ENCODE measurements at places on chromosomes 12 and 14.
A peak's percentile ranks its signal among the peaks of the same experiment; 100 is the strongest.

DNA sequence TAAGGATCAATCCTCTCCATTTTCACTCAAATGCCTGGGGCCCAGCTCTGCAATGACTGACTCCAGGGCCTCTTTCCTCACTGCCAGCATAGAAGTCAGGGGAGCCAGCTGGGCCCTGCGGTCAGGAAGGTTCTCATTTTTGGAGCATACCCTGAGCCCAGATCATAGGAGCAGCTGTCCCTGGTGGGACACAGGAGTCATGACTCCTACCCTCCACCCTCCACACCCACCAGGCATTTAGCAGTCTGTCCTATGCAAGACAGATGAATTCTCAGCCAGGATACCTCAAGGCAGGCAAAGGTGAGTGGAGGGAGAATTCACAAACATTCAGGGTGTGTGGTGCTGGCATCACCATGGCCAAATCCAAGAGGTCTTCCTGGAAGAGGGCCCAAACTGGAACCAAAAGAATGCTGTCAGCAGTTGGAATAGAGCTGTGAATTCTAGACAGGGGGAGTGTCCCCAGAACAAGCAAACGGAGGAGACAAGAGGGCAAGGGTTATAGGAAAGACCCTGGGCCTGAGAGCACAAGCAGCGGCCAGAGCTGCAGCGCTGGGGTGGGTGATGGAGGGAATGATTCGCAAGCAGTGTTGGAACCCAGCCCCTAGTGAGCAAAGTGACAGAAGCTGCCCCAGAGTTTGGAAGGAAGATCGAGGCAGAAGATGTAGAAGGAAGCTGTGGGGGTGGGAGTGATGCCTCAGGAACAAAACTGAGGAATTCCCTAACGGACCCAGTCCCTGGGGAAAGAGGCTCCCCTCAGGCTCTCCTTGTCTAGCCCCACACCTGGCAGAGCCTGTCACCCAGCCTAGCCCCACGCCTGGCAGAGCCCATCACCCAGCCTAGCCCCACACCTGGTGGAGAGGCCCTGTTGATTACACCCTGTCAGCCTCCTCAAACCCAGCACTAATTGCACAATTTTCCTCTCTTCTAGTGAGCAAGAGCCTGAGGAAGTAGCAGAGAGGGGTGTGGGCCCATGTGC, 4.5 kb upstream of the REM2 start:
- no peak for DNase-seq

DNA sequence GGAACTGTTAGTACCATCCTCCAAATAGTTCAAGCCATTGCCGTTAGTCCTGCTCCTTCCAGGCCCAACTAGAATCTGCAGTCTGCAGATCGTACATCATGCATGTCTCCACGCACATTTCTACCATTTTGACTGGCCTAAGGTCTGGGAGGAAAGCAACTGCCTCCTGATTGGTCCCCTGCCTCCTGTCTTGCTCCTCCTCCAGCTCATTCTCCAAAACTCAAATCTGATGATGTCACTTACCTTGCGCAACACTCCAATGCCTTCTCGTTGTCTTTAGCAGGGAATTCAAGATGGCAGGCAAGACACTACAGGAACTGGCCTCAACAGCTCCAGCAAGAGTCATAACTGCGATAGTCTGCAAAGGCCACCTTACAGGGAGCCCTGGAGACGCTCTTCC, 9.7 kb upstream of the HCAR1 start:
- DNase-seq = no peak

DNA sequence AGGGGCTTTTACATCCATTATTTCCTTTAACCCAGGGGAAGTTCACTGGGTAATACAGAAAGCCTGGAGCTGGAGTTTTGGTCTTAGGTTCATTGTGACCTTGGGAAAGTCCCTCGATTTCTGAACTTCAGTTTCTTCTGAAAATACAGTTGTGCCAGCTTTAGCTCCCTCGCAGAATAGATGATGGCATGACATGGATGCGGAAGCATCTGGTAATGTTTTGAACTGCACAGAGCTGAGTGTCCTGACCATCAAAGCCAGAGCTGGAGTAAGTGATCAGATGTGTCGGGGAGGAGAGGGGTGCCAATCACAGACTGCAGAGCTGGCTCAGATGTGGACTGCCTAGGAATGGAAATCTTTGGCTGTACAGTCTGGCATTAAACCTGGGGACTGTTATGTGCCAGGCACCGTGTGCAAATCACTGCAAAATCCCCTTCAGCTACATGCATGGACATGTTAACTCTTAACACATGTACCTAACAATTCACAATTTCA, 180.9 kb downstream of the ETV6 start:
- no peak for DNase-seq

DNA sequence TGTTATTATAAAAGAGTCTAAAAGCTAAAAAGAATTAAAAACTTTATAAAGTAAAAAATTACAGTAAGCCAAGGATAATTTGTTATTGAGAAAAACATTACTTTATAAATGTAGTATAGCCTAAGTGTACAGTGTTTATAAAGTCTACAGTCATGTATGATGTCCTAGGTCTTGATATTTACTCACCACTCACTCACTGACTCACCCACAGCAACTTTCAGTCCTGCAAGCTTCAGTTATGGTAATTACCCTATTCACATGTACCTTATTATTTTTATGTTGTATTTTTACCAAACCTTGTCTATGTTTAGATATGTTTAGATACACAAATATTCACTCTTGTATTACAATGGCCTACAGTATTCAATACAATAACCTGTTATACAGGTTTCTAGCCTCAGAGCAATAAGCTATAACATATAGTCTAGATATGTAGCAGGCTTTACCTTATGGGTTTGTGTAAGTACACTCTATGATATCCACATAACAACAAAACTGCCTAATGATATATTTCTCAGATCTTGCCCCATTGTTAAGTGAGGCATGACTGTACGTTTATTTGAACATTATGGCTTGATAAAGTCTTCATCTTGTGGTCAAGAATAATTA, 113.7 kb upstream of the KITLG start:
- DNase-seq = peak; percentile 37

DNA sequence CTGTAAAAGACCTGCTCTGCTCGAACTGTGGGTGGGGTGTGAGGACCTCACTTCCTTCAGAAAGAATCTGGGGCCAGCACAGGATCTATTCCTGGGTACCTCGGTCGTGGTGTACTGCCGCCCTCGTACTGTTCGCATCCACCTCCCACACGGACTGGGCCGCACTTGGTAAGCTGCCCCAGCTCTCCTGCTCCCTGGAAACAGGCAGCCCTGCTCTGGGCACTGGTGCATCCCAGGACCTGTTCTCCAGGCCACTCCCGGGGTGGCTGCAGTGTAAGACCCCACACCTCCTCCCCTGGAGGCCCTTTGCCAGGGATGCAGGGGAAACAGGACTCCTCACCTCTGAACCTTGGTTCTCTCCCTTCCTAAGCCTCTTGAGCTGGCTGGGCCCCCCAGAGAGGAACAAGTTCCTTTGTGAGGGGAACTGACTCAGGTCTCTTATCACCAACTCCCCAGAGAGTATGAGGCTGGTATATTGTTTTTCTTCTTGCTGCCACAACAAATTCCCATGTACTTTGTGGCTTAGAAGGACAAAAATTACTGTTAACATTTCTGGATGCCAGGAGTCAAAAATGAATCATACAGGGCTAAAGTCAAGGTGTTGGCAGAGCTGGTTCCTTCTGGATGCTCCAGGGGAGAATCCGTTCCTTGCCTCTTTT, 276.5 kb downstream of the NUAK1 start:
- no peak for DNase-seq

- DNase-seq = no peak
Observed at GRCh38 chr14:60945984-60946383, 34.9 kb downstream of the TRMT5 start.

DNA sequence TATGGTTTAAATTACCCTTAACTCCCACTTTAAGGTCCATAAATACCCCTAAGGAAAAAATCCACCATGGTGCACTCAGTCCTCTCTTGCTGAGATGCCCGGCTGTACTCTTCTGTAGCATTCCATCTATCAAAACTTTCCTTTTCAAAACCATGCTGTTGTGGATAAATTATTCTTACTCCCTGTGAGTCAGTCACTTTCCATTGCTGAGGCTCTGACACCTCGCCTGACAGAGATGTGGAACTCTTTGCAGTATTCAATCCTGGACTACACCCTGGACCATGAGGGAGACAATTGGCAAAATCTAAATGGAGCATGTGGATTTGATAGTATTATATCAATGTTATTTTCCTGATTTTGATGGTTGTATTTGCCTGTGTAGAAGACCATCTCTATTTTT, 49.1 kb downstream of the AVPR1A start:
- no peak for DNase-seq

DNA sequence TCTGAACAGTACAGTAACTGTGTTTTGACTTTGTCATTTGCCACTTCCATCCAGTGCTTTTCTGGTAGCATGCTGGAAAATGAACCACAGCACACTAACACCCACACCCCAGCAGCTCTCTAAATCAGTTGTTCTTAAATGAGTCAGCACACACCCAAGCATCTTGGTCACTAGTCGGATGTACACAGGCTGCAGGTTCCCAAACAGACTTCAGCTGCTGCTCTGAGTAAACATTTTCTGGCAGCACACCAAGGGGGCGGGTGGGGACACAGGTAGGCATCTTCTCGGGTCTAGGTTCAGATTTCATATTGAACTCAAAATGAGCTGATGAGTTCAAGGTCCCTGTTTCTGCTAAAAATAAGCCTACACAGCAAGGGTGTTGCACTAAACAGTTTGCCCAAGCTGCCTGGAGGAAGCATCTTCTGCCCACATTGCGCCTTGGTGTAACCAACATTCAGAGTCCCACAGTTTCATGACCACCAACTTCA, 39.8 kb downstream of the IFNG start:
- no peak for DNase-seq

GRCh38 chr12:132593521-132593920, 16.9 kb downstream of the LRCOL1 start:
- DNase-seq = no peak

GRCh38 chr14:87430810-87431209, 562.2 kb downstream of the GALC start:
- DNase-seq = peak; percentile 88

DNA sequence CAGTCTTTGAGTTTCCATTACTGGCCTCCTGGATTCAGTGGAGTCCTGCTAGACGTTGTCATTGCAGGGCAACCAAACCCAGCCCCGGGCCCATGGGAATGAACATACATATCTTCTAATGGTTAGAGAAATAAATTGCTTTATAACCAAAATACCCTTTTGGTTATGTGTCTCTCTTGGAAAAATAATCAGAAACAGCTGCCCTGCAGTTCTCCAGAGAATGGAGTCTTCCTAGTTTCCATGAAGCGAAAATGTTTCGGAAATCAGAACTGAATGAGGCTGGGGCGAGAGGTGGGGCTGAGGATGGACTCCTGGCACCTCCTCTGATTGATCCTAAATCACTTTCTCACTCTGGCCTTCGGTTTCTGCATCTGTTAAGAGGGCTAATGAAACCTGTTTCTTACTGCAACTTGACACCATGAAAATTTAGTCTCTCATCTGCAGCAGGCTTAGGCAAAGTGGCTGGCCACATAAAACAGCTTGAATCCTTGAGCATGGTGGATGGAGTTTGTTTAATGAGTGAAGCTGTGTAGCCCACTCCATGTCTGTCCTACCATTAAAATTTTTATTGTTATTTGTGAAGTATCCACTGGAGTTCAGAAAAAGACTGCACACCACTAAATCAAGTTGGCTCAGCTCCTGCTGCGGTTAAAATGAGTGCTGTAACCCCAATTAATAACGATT, 198.9 kb downstream of the CACNA1C start:
- no peak for DNase-seq

DNA sequence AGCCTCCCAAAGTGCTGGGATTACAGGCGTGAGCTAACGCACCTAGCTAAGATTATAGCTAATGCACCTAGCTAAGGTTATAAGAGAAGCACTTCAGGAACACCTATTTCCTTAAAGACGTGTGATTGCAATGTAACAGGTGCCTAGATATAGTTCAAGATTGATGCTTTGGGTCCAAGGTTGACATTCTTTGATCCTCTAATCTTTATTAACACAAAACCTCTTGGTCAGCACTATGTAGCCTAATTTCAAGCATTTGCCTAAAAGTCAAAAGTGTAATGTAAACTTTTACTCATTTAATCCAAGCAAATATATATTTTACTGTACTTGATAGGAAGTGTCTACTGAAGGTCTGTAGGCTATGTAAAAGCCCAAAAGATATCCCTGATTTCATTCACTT, 36.5 kb downstream of the SCFD1 start:
- DNase-seq = no peak

DNA sequence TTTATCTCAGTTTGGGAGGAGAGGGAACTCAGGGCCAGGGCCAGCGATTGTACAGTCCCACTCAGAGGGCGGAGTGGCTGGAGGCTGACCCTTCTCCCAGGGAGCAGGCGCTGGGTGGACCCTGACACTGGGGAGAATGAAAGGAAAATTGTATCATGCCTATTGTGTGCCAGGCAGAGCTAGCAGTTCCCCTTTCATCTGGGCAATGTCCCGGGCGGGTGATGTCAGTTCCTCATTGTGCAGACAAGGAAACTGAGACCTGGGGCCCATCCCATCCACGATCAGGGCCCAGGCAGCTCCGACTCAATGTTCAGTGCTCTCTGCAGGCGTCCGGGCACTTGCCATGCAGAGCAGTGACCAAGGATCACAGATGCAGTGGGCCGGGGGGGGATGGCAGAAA, 101.9 kb upstream of the RTL1 start:
- DNase-seq = no peak

DNA sequence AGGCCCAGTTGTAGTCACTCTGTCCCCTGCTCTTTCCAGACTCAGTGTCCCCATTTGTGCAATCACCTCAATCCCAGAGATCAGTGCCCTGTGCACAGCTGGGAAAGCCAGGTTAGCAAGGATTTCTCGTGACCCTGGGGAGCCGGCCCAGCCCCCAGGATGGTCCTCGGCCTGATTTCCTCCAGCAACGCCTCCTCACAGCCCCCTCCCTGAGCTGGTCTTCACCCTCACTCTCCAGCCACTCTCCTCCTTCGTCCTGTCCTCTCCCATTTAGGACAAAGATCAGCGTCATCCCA, 194.8 kb upstream of the C14orf180 start:
- no peak for DNase-seq

- DNase-seq = no peak
Observed at GRCh38 chr12:34406996-34407300, 384.7 kb downstream of the ALG10 start.

GRCh38 chr12:92539976-92540781, 162.6 kb upstream of the PLEKHG7 start:
- DNase-seq = no peak
